ENCODE measurements at places on chromosomes 5 and 9. TPM values are rescaled to one million over a fixed set of nuclear protein-coding genes. Genes with fewer than 3 reads are reported as not detected.

ENTPD2 gene
- not detected for total RNA-seq

MARVELD2 gene
- 1.7 TPM for total RNA-seq

CCL27 gene
- total RNA-seq: not detected

- DNase-seq: no peak
These were observed 37.3 kb upstream of the ZNF622 start for GRCh38 chr5:16502866-16503265.

DNA sequence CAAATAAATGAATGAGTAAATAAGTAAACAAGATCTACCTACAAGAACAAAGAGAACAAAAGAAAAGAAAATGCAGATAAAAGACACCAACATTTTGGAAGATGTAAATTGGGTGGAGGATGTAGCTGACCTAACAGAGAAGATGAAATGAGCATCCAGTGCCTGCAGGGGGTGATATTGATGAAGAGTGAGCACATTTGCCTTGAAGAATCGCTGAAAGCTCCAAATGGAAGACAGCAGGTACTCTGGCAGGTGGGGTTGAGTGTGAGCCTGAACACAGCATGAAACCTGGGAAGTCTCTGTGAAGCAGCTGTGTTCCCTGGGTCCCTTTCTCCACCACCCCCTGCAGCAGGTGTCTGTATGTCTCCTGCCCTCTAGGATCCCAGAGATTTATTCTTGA lies 125.6 kb downstream of the NXNL2 start:
- DNase-seq: no peak

DNA sequence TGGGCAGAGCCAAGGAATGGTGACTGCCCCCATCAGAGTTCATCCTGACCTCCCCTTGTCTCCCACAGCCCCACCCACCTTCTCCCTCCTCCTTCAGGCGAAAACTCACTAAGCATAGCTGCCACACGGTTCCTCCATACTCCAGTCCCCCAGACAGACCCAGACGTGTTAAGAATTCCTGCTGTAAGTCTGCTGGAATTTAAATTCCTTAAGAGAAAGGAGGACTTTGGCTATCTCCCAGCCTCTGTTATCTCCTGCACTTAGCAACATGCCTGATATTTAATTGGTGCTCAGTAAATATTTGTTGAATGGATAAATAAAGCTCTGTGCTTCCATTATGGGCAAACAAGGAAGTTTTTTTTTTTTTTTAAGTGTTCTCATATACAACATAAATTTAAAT lies 213.7 kb downstream of the RFK start:
- DNase-seq: no peak

GRCh38 chr9:129069862-129070641 lies 10.9 kb upstream of the DOLPP1 start:
- DNase-seq: no peak

GRCh38 chr5:10699987-10700386 lies 61.0 kb downstream of the DAP start:
- DNase-seq: peak; percentile 78

- no peak for DNase-seq
These were observed 703.9 kb downstream of the BRINP1 start for GRCh38 chr9:118665226-118665919.

GRCh38 chr9:88604836-88605511 lies 70.0 kb downstream of the NXNL2 start:
- no peak for DNase-seq

- no peak for DNase-seq
These were observed 92.7 kb downstream of the MELK start for GRCh38 chr9:36665387-36665786.

GRCh38 chr5:71744009-71744790 lies 25.1 kb downstream of the CARTPT start:
- DNase-seq: no peak

DNA sequence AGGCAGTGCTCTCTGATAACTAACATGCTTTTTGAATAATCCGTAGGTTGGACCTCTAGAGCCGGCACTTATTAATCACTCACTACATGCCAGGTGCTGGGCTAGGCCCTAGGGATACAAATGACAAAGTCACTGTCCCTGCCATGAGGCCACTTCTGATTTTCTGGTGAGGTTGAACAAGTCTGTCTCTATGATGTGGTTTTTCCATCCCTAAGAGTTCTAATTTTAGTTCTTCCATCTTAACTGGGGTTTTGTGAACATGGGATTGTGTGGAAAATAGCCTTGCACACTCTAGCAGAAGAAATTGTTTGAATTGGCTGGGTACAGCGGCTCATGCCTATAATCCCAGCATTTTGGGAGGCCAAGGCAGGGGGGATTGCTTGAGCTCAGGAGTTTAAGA lies 64.6 kb downstream of the IL31RA start:
- DNase-seq: no peak

DNA sequence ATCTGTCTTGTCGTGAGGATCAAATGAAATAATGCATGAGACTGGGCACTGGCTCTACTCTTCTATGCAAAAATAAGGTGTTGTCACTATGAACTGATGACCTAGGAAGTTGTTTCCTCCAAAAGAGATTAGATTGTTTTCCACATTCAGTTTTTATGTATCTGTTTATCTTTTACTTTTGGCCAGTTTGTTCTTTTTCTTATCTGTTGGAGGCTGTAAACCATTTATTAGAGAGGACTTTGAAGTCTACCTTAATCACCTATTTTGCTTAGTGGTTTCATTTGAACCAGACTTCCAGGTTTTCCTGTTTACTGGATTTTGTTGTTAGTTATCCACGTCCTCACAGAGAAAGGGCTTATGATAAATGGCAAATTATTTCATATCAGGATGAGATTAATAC lies 21.5 kb upstream of the GDA start:
- no peak for DNase-seq

DNA sequence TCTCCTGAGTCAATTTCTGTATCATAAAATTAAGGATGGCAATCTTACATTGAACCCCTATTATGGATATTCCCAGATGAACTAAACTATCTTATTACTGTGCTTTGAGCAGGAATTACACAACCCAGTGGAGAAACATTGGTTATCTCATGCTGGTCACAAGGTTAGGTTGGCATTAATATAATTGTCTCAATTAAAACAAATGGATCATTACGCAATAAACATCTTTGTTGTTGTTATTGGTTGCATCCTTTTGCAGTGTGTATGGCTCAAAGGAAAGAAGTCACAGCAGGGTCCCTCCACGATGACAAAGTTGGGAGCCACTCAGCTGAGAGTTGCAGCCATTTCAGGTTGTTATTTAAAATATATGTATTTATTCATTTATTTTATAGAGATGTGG lies 297.0 kb upstream of the KLF4 start:
- DNase-seq: no peak

GRCh38 chr5:35926389-35927051 lies 11.9 kb downstream of the CAPSL start:
- DNase-seq: peak; percentile 57

- DNase-seq: peak; percentile 84
These were observed 434 bp downstream of the GLRX start for GRCh38 chr5:95822043-95822541.

DNA sequence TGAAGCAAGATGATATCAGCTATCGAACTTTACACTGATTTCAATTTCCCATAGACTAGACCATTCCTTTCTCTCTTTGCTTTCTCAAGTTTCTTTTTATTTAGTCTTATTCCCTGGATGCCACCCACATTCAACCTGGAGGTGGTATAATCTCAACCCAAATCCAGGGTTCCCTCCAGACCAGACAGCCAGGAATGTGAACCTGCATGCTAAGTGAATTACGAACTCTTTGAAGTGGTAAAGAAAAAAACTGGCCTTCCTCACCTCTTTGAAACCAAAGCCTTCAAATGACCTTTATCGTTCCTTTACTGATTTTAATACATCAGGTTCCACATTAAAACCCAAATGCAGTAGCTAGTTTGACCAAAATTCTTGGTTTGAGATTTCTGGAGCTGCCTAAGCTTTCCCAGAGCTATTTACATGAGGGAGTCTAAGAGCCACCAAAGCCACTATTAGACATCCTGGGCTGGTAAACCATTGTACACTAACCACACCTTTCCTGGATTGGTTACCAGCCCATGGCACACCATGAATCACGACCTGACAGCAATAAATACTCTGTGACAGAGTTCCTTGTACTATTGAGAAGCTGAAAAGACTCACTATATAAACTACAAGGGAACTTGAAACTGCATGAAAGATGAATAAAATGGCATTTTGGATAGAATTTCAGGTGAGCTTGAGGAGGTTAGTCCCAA lies 323.7 kb downstream of the ADAMTS6 start:
- DNase-seq: no peak

DNA sequence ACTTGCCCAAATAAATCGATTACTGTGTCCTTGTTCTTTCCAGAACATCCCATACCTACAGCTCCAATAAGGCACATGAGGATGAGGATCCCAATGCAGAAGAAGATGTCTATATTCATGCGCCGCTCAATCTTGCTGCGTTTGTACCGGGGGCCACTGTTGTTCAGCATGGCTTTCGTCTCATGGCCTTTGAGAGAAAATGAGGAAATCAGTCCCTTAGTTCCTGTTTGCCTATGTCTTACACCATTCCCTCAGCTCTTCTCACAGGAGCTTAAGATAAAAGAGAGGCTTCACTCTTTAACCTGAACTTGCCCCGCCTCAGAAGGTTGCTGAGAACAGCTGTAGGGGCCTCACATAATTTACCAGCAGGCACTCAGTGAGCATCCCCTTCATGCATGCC lies 211.6 kb downstream of the ATP10B start:
- no peak for DNase-seq

- DNase-seq: no peak
These were observed 278.2 kb downstream of the BRINP1 start for GRCh38 chr9:119091074-119091473.
